B cell (primary cell): ENCODE measurements at places on chromosomes 6 and 20.

DNA sequence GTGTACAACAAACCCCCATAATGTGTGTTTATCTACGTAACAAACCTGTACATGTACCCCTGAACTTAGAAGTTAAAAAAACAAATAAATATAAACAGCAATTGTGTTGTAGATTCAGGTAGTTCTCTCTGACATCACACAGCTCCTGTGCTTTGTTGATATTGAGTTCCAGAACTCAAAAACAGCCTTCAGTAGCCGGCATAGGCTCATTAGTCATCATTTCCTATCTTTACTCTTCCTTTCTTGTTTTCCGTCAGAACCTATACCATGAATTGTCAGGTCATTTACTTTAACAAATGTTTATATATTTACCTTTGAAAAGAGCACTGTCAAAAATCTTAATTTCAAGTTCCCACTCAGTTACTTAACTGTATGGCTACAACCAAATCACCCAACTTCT lies 88.8 kb downstream of the ADTRP start:
- no peak for DNase-seq

- no peak for DNase-seq
Observed at GRCh38 chr6:55557146-55557545, 21.8 kb downstream of the HMGCLL1 start.

DNA sequence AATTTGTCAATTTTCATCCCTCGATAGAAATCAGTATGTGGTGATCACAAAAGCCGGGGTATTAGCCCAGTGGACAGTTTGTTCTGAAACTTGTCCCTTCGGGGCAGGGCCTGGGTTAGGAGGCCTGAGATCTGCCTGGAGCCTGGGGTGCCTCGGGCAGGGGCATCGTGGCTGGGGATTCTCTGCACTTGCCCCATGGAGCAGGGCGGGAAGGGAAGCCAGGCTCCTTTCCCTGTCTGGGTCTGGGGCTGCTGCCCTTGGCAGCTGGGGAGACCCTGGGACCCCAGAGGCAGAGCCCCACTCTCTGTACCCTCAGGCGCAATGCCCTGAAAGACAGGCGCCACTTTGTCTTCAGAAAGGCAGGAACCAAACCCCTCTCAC lies 27.4 kb downstream of the NTSR1 start:
- no peak for DNase-seq

- no peak for DNase-seq
Observed at GRCh38 chr6:166658792-166659150, 31.7 kb upstream of the RPS6KA2 start.

DNA sequence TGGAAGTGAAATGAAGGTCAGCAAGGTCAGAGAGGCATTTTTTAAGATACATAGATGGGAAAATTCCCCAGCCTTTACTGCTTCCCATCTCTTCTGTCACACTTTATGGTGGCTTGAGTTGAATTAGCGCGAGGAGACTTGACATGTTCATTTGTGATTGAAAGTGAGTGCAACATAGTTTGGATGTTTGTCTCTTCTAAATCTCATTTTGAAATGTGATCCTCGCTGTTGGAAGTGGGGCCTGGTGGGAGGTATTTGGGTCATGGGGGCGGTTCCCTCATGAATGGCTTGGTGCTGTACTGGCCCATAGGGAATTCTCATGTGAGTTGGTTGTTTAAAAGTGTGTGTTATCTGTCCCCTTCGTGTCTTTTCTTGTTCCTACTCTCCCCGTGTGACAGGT lies 237.2 kb downstream of the CDKAL1 start:
- DNase-seq = no peak

DNA sequence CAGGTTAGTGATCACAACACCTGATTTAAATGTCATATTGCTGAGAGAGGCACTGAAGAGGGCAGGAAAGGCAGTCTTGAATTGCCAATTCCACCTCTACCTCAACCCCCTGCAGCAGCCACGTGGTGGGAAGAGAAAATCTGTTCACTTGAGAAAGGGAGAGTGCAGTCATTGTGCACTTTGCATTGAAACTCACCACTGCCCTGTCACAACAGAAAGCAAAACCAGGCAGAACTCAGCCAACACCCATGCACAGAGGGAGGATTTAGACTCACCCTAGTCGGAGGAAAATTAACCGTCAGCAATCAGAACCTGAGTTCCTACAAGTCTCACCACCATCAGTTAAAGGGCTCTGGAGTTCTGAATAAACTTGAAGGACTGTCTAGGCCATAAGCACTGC lies 1040.2 kb downstream of the HACE1 start:
- no peak for DNase-seq

DNA sequence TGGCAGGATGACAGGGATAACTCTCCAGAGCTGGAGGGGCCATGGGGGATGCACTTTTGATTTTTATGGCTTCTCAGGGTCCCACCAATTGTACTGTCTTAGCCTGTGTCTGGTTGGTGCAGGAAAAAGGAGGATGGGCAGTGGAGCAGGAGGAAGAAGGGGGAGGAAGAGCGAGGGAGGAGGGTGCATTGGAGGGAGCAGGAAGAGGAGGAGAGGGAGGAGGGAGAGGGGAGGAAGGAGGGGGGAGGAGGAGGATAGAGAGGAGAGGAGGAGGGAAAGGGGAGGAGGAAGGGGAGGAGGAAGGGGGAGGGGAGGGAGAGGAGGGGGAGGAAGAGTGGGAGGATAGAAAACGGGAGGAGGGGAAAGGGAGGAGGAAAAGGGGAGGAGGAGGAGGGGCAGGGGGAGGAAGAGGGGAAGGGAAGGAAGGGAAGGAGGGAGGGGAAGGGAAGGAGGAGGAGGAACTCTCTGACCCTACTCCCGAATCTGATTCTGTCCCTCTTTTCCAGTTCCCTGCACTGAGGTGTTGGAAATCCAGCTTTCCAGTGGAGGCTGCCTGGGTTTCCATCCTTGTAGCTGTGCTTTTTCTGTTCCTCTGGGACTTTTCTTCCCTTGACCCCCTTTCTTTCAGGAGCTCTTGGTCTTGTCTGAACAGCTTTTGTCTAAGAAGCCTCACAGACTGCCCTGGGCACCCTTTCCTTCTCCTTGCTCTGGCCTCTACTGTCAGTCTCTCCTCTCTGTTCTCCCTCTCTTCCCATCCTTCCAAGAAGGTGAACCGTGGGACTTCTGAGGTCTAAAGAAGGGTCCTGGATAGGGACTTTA lies 149.4 kb downstream of the DHX35 start:
- DNase-seq = no peak

DNA sequence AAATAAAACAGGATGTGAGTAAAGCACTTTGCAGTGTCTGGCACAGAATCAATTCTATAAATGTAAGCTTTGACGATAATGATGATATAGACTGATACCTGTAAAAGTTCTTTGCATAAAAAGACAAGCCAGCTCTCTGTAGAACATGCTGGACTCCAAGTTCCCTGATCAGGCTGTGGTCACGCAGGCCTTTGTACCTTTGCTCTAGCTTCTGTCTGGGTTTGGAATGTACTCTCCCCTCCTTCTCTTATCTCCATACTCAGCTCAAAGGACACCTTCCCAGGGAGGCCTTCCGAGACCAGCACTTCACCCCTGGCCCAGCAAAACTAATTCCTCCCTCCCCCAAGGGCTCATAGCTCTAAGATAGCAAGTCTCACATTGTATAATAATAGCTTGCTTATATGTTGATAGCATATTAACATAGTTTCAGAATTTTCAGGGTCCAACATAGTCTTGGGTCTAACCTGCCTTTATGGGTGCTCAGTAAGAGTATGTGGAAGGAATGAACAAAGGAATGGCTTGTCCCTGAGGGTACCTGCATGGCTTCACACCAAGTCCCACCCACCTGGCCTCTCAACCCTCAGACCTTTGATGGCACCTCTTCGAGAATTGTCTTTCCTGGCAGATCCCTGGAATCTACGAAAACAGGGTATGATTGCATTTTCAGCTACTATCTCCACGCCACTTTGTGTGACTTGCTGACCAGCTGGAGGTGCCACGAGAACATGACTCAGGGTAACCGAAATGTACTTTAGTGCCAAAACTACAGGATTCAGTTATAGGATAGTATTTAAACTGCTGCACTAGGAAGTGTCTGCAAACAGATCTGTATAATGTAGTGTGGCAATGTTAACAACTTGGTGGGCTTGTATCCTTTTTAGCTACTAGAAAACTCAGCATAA lies 41.7 kb upstream of the PIM1 start:
- no peak for DNase-seq

- no peak for DNase-seq
Observed at GRCh38 chr6:35558571-35558970, 45.9 kb upstream of the TULP1 start.

- DNase-seq = no peak
Observed at GRCh38 chr6:32819729-32820128, 2.9 kb upstream of the HLA-DOB start.

DNA sequence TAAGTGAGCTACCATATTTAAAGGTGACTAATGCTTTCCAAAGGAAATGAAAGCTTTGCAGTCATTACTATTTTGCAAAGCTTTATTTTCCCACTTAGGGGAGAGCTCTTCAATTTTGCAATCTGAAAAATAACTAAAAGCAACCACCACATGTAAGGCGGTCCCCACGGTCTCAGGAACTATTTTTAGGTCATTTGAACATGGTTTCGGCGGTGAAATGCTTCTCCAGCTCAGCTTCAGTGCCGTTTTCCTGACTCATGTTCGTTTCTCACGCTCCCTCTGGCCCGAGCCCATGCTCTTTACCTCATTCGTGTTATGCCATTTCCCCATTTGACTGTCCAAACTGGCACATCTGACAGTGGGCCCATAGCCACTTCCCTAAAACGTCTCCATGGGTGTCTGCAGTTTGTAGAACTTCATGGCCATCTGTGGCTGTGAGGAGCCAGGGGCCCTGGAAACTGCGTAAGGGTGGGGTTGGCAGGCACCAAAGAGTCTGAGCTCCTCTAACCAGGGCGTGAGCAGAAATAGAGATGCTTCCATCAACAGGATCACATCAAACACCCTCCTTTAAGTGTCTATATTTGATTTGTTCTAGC lies 46.5 kb downstream of the ADTRP start:
- peak; percentile 54 for DNase-seq

DNA sequence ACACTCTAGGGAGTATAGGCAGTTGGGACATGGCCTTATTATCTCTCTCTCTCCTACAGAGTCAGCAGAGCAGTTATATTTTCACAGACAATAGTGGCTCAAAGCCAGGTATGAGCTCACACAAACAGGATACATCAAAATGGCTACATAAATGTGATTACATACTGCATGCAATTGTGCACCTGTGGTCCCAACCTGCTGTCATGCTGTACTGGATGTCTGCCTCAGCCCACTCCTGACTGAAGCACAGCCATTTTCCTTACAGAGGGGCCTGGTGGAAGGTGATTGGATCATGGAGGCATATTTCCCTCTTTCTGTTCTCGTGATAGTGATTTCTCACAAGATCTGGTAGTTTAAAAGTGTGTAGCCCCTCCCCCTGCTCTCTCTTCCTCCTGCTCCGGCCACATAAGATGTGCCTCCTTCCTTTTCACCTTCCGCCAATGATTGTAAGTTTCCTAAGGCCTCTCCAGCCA lies 37.0 kb upstream of the SAMHD1 start:
- DNase-seq = no peak

- peak; percentile 67 for DNase-seq
Observed at GRCh38 chr6:125748406-125749172, 843 bp upstream of the HEY2 start.

GRCh38 chr6:130447374-130447773 lies 81.6 kb downstream of the TMEM200A start:
- DNase-seq = no peak

GRCh38 chr20:33995053-33995831 lies 1.5 kb downstream of the RALY start:
- peak; percentile 53 for DNase-seq

DNA sequence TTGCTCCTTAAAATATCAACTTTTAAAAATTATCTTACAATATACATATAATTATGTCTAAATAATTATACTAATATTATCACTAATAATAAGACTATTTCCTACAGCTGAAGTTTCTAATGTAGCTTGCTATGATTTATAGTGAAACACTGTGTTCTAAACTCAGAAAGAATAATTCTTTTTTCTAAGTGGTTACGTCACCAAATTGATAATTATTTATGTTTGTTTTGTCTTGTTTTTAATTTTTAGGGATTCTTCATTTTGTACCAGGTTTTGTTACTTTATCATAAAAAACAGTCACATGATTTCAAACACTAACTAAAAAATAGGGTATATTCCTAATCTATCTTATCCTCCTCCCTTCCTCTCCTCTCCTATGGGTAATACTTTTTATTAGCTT lies 662.1 kb downstream of the FRK start:
- no peak for DNase-seq

DNA sequence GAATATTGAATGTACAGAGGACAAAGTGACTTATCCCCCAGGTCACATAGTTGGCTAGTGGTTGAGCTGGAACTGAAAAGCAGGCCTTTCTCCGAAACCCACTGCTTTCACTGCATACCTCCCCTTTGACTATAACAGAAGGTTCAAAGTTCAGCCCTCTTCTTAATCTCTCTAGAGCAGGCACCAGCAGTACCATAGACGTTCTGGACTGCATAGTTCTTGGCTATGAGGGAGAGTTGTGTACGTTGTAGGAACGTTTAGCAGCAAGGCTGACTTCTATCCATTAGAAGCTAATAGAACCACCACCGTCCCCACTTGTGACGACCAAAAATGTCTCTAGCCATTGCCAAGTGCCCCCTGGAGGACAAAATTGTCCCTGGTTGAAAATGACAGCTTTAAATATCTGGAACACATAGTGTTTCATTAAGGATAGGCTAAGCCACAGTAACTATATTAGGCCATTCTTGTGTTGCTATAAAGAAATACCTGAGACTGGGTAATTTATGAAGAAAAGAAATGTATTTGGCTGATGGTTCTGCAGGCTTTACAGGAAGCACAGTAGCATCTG lies 123.8 kb upstream of the MTHFD1L start:
- peak; percentile 77 for DNase-seq

DNA sequence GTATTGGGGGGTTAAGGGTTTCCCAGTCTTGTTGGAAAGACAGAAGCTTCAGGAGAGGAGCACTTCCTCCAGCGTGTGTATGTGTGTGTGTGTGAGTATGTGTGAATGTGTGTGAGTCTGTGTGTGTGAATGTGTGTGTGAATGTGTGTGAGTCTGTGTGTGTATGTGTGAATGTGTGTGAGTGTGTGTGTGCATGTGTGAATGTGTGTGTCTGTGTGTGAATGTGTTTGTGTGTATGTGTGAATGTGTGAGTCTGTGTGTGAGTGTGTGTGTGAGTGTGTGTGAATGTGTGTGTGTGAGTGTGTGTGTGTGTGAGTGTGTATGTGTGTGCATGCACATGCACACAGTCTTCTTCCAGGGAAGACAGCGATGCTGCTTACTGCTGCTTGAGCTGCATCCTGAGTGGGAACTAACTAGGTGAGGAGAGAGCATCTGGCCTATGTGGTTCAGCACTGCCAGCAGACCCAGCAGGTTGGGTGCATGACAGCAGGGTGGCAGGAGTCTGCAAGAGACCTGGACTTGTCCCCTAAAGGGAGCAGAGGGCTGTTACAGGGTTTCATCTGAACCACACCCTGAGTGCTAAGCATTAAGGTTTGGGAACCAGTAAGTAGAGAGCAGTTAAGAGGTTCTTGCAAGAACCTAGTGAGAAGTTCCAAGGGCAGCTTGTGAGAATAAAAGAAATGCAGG lies 22.7 kb upstream of the CCND3 start:
- no peak for DNase-seq

GRCh38 chr6:22755605-22756004 lies 186.2 kb downstream of the HDGFL1 start:
- no peak for DNase-seq

GRCh38 chr20:15603506-15603905 lies 969.7 kb downstream of the KIF16B start:
- no peak for DNase-seq

- no peak for DNase-seq
Observed at GRCh38 chr20:50446351-50447101, 63.7 kb upstream of the PTPN1 start.
